ENCODE measurements at places on chromosomes 16 and 17.

DNA sequence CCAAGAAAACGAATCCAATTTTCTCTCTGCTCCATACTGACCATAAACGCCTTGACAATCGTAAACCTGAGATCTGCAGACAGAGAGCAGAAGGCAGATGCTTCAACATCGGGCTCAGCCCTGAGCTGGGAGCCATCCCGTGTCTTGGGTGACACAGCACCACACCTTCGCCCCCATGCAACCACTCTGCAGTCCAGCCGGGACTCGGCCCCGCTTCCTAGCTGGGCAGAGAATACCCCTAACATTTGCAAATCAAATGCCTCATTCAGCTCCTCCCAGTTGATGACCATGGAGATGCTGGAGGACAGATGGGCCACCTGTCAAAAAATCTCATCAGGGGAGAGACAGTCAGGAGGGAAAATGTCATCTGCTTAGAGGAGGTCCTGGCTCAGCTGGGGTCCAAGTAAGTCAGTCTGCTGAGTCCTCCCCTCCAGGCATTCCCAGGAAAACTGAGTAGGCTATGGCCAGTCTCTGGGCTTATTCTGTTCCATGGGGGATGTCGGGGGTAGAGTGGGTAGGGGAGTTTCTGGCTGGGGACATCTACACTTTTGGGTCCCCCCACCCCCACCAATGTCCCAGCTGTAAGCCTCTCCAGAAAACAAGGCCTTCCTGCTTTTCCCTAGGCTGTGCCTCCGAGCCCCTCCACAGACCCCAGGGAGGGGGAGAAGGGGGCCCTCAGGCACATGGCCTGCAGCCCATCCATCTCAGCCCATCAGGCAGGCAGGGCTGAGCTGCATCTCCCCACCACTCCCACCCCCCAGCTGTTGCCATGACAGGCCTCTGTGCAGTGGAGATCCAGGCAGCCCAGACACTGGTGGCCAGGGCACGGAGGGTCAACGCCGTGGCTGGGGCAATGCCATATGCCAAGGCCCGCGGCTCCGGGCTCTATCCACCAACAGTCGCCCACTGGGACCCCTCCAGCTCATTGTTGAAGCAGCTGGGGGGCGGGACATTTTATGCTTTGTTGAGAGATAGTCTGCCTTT lies 158.6 kb downstream of the AXIN2 start:
- DNase-seq: no peak

- DNase-seq: no peak
These were observed 123.0 kb upstream of the DYNLRB2 start for GRCh38 chr16:80417706-80418271.

- no peak for DNase-seq
These were observed 4.5 kb downstream of the C17orf50 start for GRCh38 chr17:35765086-35765710.

DNA sequence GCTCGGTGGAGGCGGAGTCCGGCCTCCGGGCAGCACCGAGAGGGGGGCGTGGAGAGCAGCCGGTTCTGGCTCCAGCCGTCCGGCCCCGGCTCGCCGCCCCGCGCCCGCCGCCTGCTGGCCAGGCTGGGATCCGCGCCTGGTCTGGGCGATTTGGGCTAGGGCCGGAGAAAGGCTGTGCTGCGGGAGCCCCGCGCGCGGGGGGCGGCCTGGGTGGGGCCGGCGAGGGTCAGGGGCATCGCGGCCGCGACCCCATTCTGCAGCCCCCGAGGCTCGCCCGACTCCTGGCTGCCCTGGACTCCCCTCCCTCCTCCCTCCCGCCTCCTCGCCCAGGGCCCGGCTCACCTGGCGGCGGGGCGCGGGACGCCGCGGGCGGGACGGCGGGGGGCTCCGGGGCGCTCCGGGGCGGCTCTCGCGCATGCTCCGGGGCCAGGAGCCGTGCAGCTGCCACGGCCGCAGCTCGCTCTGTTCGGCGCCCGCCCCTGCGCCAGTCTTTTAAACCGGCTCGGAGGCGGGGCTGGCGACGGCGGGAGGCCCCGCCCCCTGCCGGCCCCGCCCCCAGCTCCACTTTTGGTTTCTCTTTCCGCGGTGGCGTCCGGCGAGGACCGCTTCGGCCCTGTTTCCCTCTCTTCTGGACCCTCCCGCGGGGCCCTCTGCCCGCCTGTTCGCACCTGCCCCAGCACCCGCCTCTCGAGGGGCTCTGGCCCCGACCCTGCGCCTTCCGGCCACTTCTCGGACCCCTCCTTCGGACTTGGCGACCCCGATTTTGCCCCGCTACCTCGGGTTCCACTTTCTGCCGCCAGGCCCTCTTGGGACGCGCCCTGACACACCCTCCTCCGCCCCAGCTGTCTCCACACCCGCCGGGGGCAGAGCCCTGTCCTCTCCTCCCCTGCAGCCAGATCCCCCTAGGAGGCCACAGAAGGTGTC lies at the start of gene SOCS1:
SOCS1 (minus strand) TSS at position 468 of the 924 bp plus-strand sequence. CDS start 726 bp downstream, outside the sequence.
- peak; percentile 86 for DNase-seq

DNA sequence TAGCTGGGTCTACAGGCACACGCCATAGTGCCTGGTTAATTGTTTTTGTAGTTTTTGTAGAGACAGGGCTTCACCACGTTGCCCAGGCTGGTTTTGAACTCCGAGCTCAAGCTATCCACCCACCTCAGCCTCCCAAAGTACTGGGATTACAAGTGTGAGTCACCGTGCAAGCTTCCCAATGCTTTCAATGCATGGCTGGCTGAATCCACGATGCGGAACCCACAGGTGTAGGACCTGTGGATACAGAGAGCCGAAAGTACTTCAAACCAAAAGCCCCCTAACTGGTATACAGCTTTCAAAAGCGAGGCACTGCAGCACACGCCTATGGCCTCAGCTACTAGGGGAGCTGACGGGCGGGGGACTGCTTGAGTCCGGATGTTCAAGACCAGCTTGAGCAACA lies 44.8 kb downstream of the METTL16 start:
- no peak for DNase-seq

DNA sequence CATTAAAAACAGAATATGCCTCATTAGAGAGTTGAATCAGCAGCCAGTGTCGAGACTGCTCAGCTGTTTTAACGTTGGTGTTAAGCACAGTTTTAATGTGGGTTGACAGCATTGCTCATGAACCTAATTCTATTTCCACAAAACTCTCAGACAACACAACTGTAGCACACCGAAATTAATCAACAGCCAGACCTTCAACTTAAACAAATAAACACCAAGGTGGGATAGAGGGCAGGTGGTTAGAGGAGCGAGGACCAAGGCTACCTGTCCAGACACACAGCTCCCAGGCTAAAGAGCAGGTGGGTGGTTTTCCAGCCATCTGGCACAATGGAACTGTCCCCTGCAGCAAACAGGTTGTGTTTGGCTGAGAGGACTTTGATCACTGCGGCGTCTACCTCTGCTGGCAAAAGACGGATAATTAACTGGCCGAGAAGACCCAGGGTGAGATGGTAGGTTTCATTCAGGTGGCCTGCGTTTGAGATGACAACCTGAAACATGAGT lies 69.6 kb upstream of the ATP2A3 start:
- no peak for DNase-seq

DNA sequence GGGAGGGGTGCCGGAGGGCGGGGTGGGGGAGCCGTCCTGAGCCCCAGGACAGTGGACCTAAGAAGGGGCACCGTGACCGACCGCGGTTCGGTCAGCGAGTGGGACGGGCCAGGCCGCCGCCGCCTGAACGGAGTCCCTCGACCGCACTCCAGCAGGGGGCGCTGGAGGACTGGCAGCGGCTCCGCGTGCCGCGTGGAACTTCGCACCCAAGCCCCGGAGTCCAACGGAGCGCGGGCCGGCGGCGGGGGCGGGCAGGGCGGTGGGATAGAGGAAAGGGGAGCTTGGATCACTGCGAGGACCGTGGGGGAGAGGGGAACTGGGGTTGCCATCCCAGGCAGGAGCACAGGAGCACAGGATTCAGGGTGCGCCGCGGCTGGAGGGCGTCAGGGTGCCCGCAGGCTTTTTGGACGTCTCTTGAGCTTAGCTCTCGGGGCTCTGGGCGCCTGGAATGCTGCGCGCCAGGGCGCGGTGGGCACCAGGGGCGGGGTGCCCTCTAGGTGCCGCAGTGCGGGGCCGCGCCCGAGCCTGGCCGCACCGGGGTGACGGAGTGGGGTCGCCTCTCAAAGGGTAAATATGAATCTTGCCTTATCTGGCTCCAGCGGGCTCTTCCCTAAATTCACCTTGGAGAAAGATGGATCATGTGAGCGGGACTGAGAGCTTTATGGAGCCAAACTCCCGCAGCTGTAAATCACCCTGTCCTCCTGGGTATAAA lies 379 bp upstream of the OTOP2 start:
- peak; percentile 58 for DNase-seq
